ENCODE measurements at places on chromosomes 4 and X.
A peak's percentile ranks its signal among the peaks of the same experiment; 100 is the strongest.

GRCh38 chrX:54182194-54182863 lies 725 bp downstream of the FAM120C start:
- DNase-seq: peak; percentile 72

GRCh38 chr4:26937139-26937538 lies 76.5 kb downstream of the STIM2 start:
- DNase-seq: no peak

DNA sequence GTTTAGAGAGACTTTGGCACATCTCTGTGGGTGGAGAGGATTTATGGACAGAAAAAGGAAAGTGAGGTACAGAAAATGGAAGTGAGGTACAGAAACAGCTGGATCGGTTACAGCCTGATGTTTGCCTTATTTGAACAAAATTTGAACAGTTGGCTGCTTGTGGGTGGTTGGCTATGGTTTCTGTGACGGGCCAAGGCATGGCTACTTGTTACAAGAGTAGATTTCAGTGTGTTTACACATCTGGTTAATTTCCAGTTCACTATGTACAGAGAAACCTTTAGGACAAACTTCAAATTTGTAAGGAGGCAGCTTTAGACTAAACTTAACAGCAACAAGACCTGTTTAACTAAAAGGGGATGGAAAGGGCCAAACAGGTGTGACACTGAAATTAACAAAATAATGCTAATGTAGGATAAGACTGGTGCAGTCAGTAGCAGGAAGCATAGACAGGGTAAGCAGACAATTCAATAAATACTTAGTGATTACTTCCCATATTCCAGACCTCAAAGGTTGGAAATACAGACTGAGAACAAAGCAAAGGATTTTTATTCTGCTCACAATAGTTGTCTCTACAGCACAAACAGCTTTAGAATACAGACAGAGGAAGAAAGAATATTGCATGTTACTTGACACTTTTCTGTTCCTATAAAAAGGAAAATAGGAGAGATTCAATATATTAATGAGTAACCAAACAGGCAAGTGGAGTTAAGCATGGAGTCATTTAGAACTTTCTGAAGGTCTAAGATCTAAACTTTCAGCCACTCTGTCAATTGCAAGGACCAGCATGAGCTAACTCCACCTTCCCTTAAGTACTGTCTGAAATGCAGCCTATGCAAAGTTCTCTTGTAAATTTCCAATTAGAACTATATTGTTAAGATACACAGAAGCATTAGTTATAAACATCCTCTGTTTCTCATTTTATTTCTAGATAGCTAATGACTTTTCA lies 294.4 kb upstream of the FAT4 start:
- DNase-seq: no peak

- no peak for DNase-seq
These were observed 4.2 kb downstream of the LNX1 start for GRCh38 chr4:53587135-53587534.

- no peak for DNase-seq
These were observed 17.0 kb upstream of the GABRA4 start for GRCh38 chr4:47010347-47010911.

DNA sequence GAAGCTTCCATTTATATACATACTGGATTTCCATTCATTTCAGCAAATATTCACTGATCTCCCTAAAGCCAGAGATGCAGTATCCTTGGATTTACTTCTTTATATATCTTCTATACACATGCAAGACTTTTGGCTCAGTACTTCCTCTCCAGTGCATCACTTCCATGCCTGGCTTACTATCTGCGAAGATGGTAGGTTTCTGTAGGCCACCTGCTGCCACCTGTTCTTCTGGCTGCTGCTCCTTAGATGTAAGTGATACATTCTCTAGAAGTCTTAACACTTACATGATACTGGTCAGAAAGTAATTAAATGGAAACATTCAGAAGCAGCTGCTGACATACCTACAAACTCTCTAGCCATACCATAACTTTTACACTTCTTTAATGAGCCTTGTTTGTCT lies 48.9 kb downstream of the TBC1D9 start:
- DNase-seq: no peak

GRCh38 chr4:3810796-3811485 lies 44.8 kb downstream of the ADRA2C start:
- DNase-seq: no peak

DNA sequence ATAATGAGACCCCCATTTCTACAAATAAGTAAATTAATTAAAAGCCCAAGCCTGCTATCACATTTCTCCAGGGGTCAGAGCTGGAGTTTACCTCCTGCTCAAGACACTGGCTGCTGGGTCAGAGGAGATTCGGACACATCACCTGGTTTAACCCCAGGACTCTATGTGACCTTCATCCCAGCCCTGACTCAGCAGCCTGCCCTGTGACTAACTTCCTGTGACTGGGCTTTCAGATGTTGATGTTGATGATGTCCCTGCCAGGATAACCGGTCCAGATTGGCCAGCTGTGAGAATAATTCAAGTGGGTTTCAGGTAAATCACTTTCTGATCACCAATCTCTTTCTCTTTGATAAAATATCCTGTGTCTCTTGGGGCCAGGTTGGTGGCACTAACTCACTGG lies 102.4 kb upstream of the MAML3 start:
- no peak for DNase-seq

DNA sequence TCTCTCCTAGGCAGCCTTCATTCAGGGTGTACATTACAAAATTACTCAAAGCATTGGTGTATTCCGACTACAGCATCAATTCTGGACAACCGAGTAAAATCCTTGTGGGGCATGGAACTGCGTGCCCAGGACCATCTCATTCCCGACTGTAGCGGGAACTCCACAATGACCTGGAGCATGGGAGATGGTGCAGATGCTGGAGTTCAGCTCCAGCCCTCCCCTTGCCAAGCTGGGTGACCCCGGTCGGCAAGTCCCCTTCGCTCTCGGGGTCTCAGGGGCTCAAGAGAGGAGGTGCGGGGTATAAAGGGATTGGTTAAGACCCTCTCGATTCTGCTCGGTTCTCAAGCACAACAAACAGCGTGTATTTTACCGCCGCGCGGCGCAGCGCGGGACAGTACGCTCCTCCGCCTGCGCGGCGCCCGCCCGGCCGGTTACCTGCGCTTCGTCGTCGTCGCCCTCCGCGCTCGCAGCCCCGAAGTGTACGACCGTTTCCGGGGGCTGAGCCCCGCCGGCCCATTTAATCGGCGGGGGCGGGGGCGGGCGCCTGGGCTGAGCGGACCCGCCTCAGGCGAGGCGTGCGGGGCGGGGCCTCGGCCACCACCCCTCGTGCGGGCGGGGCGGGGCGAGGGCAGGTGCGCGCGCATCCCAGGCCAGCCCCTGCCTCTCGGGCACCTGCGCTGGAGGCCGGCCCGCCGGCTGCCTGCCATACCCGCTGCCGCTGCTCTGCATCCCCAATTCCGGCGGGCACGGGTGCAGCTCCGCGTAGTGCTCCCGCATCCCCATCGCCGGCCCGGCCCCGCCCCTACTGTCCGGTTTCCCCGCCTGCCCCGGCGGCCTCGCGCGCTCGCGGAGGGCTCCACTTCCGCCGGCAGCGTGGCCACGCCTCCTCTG lies at the start of gene G6PD:
Gene G6PD, minus strand, starts transcription at position 493 of the 891 bp plus-strand sequence. CDS start 691 bp downstream, outside the sequence.
- DNase-seq: peak; percentile 74

- no peak for DNase-seq
These were observed 758 bp downstream of the IQSEC2 start for GRCh38 chrX:53280331-53281320.

DNA sequence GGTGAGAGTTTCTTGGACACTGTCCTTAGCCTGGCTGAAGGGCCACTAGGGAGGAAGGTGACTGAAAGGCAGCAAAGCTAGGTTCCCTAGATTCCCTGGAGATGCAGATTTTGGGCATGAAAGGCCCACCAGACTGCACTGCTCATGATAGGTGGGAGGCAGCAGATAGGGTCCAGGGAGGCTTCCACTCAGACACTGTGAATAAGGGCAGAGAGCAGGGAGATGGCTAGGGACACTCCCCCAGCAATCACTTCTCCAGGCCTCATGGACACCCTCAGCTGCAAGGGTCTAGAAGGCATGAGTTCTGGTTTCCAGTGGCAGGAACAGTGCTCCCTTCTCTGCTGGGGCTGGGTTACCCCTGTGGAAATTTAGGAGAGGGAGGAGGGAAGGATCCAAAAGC lies 20.1 kb downstream of the ARMCX2 start:
- DNase-seq: no peak

DNA sequence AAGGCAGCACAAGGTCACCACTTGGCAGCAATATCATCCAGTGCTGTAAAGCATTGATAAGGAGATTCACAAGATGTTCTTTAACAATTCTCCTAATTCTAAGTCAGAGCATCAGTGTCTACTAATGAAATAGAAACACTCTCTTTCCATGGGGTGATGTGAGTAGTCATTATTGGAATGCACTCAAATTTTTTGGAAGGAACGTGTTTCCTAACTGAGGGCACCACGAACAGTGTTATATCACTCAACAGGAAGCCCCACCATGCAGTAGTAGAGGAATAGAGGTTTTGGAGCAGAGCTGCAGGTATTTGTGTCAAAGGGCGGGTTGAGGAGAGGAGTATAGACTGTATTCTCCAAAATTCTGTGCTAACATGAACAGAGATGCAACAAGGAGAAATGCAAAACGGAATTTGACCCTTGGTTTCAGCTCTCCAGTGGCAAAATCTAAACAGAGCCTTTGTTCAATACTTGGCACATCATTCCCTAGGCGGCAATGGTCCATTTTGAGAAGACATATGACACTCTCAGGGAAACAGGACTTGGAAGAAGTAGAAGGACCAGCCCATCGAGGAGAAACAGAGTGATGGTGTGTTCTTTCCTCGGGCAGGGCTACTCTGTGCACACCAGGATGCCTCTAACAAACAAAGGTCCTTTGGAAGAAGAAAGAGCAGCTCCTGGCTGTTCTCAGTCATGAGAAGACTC lies 98.9 kb downstream of the CPEB2 start:
- DNase-seq: no peak

DNA sequence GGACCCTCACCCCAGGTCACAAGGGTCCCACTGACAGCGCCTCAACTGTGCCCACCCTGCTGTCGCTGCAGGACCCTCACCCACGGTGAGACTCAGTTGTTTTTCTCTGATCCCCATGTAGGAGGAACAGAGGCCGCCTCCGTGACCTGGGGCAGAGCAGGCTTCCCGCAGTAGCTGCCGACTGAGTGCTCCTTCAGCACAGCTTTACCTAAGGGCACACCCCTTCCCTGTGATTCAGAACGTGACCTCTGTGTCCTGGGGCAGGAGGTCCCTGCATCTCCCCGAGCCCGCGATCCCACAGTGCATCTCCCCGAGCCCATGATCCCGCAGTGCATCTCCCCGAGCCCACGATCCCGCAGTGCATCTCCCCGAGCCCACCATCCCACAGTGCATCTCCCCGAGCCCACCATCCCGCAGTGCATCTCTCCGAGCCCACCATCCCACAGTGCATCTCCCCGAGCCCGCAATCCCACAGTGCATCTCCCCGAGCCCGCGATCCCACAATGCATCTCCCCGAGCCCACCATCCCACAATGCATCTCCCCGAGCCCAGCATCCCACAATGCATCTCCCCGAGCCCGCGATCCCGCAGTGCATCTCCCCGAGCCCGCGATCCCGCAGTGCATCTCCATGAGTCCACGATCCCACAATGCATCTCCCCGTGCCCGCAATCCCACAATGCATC lies 23.6 kb downstream of the PPP2R3B start:
- DNase-seq: no peak

DNA sequence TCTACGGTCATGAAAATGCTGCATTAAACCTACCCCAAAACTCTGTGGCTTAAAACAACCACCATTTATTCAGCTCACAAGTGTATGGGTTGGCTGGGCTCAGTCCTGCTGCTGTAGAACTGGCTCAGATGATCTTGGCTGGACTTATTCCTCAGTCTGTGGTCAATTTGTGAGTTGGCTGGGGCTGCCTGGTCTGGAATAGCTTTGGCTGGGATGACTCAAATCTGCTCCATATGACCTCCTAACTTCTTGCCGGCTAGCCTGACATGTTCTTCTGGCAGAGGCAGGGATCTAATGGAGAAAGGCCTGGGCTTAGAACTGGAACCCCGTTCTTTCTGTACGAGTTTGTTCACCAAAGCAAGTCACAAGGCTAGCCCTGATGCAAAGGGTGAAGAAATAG lies 71.7 kb downstream of the CFAP299 start:
- DNase-seq: no peak

DNA sequence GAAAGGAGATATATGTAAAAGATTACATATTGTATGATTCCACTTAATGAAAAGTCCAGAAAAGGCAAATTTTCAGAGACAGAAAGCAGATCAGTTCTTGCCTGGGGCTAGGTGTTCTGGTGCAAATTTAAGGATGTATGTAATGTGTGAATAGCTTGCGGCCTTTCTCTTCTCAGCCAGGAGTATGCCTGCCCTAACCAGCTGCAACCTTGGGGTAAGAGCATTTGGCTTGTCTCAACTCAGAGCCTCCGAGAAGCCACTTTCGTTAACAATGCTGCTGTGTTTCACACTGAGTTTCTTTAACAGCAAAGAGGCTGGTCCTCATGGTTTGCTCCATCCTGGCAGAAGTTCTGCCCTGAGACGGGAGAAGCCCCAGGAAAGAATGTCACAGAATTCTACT lies 102.7 kb downstream of the SPCS3 start:
- DNase-seq: no peak

DNA sequence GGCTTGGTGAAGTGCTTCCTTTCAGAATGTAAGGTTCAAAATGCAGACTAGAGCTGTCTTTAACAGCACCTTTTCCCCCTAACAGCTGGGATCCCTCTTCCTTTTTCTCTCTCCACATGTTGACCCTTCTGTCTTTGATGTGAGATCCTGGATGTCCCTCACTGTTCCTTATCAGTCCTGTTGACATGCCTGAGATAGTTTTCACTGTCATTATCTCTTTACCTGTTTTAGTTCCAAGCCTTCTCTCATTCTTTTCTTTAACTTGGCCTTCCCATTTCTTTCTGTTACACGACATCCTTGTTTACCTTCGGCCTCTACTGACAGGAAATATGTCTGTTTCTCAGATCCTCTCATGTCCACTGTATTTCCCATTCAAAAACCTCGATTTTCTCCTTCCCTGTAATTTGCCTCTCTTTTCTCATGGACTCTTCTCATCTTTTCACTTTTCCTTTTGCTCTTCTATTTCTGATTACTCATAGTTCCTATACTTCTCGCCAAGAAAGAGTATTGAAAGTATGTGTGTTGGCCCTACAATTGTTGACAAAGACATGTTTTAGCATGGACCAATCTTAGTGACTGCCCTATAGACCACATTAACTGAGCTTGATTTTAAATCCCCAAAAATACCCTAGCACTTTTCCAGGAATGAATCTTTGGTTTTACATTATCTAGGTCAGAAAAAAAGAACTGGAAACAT lies 1.2 kb upstream of the SOWAHB start:
- DNase-seq: no peak

DNA sequence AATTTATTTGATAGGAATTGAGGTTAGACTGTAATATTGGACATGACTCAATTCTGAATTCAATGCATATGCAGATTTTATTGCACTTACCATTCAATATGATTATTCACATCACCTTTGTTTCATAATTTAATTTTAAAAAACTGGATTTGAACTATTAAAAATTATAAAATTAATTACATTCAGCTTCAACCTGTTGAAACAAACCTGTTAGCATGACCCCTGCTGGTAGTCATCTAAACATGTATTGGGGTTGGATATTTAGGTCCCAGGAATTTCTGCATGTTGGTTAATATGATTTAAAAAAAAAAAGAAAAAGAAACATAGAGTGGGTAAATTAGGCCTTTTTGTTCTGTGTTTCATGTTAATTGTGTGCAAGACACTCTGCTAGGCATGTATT lies 85.9 kb downstream of the ARSJ start:
- no peak for DNase-seq
